ENCODE measurements at places on chromosomes 5 and 9.

GRCh38 chr9:88781628-88782391 lies 209.5 kb upstream of the S1PR3 start:
- DNase-seq, result peak; percentile 19

- DNase-seq, result peak; percentile 68
Observed at GRCh38 chr5:37730896-37731455, 108.9 kb downstream of the GDNF start.

GRCh38 chr5:97383996-97384395 lies 200.9 kb upstream of the RIOK2 start:
- no peak for DNase-seq

- peak; percentile 98 for DNase-seq
Observed at GRCh38 chr5:41193456-41194205, 19.7 kb downstream of the C6 start.
